H1 (cell line): ENCODE measurements at places on chromosomes 12 and 14. TPM values are rescaled to one million over a fixed set of nuclear protein-coding genes. Genes with fewer than 3 reads are reported as not detected.

DNA sequence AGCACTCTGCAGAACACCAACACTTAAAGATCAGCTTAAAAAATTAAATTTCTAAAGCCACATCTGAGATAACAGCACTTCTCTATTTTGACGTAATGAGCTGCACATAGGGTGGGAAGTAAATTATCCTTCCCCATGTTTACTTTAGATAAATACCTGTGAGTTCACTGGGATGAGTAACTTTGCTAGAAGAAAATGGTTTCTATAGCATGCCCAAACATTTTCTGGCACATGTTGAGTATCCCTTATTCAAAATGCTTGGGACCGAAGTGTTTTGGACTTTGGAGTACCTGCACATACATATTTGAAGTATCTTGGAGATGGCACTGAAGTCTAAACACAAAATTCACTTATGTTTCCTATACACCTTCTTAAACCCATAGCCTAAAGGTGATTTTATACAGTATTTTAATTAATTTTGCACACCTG is 6.6 kb downstream of the SLC38A2 start:
- no peak overlapping the region for H3K27ac ChIP-seq
- DNase-seq, result no peak
- H3K36me3 ChIP-seq, result peaks cover 100% of the 10 kb centered on the region
- no peaks in the 10 kb centered on the region for H3K4me1 ChIP-seq
- no peaks in the 10 kb centered on the region for H3K27me3 ChIP-seq

GRCh38 chr14:92956961-92957360 is 34.0 kb downstream of the CHGA start:
- peaks cover 2% of the 10 kb centered on the region for H3K36me3 ChIP-seq
- DNase-seq, result no peak

Gene NPAS3
- total RNA-seq, result 0.60 and 0.63 TPM in 2 replicates

DNA sequence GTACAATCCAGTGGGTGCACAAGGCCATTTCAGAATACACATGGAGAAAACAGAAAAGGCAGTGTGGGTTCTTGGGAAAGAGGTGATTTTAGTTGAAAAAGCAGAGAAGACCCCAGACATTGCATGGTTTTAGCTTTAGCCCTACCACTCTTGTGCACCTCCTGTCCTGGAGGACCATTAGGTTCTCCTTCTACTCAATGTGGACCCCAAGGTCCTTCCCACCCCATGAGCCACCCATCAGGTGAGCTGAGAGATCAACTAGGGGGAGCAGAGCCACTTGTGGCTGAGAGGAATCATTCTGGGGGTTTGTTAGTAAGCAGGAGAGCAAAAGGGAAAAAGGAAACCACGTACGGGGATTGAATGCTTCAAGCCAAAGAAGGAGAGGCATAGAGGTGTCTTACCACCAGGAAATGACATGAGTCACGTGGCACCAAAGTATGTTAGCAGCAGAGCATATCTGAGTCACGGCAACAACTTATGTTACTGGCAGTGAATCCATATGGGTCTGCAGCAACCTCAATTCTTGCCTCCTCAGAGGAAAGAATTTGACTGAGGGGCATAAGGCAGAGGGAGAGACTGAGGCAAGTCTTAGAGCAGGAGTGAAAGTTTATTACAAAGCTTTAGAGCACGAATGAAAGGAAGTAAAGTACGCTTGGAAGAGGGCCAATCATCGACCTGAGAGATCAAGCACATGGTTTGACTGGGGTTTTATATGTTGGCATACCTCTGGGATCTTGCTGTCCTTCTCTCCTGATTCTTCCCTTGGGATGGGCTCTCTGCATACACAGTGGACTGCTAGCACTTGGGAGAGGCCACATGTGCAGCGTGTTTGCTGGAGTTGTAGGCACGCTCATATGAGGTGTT is 73.9 kb downstream of the HSD17B6 start:
- no peak for DNase-seq
- H3K4me3 ChIP-seq, result no peak overlapping the region
- H3K27me3 ChIP-seq, result no peaks in the 10 kb centered on the region
- no peaks in the 10 kb centered on the region for H3K36me3 ChIP-seq
- no peaks in the 10 kb centered on the region for H3K4me1 ChIP-seq

- no peak overlapping the region for H3K4me3 ChIP-seq
- no peaks in the 10 kb centered on the region for H3K27me3 ChIP-seq
- no peaks in the 10 kb centered on the region for H3K36me3 ChIP-seq
- H3K4me1 ChIP-seq, result no peaks in the 10 kb centered on the region
- H3K27ac ChIP-seq, result no peak overlapping the region
- no peak for DNase-seq
Measured at GRCh38 chr14:105582639-105583038, 56.3 kb downstream of the TMEM121 start.

- H3K27me3 ChIP-seq, result no peaks in the 10 kb centered on the region
- H3K4me1 ChIP-seq, result no peaks in the 10 kb centered on the region
- no peak overlapping the region for H3K4me3 ChIP-seq
- no peak for DNase-seq
- no peak overlapping the region for H3K27ac ChIP-seq
Measured at GRCh38 chr12:43111608-43112007, 440.4 kb downstream of the ADAMTS20 start.

Gene KRT73
- total RNA-seq, result not detected in 2 replicates

GRCh38 chr12:102454808-102455760 is 25.3 kb downstream of the IGF1 start:
- H3K27me3 ChIP-seq, result no peaks in the 10 kb centered on the region
- H3K36me3 ChIP-seq, result no peaks in the 10 kb centered on the region

Gene EPS8
- total RNA-seq, result 4.6 and 6.5 TPM in 2 replicates

- no peak for DNase-seq
- no peaks in the 10 kb centered on the region for H3K36me3 ChIP-seq
- H3K27ac ChIP-seq, result no peak overlapping the region
- H3K27me3 ChIP-seq, result no peaks in the 10 kb centered on the region
Measured at GRCh38 chr14:59306775-59307174, 118.3 kb downstream of the DAAM1 start.

- no peaks in the 10 kb centered on the region for H3K27me3 ChIP-seq
- no peaks in the 10 kb centered on the region for H3K36me3 ChIP-seq
- H3K4me1 ChIP-seq, result no peaks in the 10 kb centered on the region
- peak; percentile 67 for DNase-seq
- H3K27ac ChIP-seq, result no peak overlapping the region
- no peak overlapping the region for H3K4me3 ChIP-seq
Measured at GRCh38 chr12:52380271-52380694, 5.2 kb downstream of the KRT84 start.

GRCh38 chr14:77314043-77314442 is 6.6 kb downstream of the POMT2 start:
- no peaks in the 10 kb centered on the region for H3K27me3 ChIP-seq
- no peak overlapping the region for H3K4me3 ChIP-seq
- H3K36me3 ChIP-seq, result no peaks in the 10 kb centered on the region
- no peak for DNase-seq

Gene TEX52
- not detected in 2 replicates for total RNA-seq

GRCh38 chr14:39318574-39318973 is 84.9 kb downstream of the MIA2 start:
- no peak for DNase-seq
- H3K4me1 ChIP-seq, result no peaks in the 10 kb centered on the region
- H3K4me3 ChIP-seq, result no peak overlapping the region

Gene PRB3
- 0.67 and 0.94 TPM in 2 replicates for total RNA-seq

GRCh38 chr12:105343836-105344235 is 13.3 kb downstream of the C12orf75 start:
- no peak for DNase-seq
- H3K27ac ChIP-seq, result no peak overlapping the region
- H3K4me3 ChIP-seq, result no peak overlapping the region
- no peaks in the 10 kb centered on the region for H3K27me3 ChIP-seq
- H3K36me3 ChIP-seq, result peaks cover 7% of the 10 kb centered on the region; the same call in 1 of the 2 replicates

- no peaks in the 10 kb centered on the region for H3K36me3 ChIP-seq
- H3K4me1 ChIP-seq, result no peaks in the 10 kb centered on the region
- H3K27me3 ChIP-seq, result no peaks in the 10 kb centered on the region
- H3K27ac ChIP-seq, result no peak overlapping the region
- DNase-seq, result no peak
- H3K4me3 ChIP-seq, result no peak overlapping the region
Measured at GRCh38 chr12:127249428-127249827, 1017.5 kb upstream of the TMEM132C start.

GRCh38 chr12:32995623-32996022 is 99.0 kb upstream of the PKP2 start:
- H3K36me3 ChIP-seq, result no peaks in the 10 kb centered on the region
- no peak for DNase-seq
- no peak overlapping the region for H3K4me3 ChIP-seq
- H3K27me3 ChIP-seq, result no peaks in the 10 kb centered on the region

- H3K27me3 ChIP-seq, result no peaks in the 10 kb centered on the region
- H3K27ac ChIP-seq, result no peak overlapping the region
- no peak for DNase-seq
- H3K4me1 ChIP-seq, result no peaks in the 10 kb centered on the region
Measured at GRCh38 chr14:96713426-96713825, 83.8 kb upstream of the VRK1 start.

DNA sequence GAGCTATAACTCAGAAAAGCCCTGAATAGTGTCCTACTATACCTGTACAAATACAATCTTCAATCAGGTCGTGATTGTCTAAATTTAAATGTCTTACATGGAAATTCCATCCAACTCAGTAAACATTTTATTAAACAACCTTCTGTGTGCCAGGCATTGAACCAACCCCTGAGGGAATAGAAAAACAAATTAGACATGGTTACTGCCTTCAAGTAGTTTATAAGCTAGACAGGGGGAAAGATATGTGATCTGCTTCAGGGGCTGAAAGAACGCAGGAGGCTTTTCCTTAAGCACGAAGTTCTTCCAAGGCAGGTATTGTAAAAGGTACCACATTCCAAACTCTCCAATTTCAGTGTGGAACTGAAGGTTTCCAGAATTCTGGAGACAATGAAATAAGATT is 39.7 kb upstream of the STAB2 start:
- DNase-seq, result no peak
- no peak overlapping the region for H3K27ac ChIP-seq
- H3K36me3 ChIP-seq, result no peaks in the 10 kb centered on the region
- no peak overlapping the region for H3K4me3 ChIP-seq
- H3K4me1 ChIP-seq, result no peaks in the 10 kb centered on the region
- H3K27me3 ChIP-seq, result no peaks in the 10 kb centered on the region

Gene SERPINA12
- total RNA-seq, result not detected in 2 replicates
